T-helper 17 cell (primary cell): ENCODE measurements at places on chromosomes 4 and X. TPM values are rescaled to one million over a fixed set of nuclear protein-coding genes. Genes with fewer than 3 reads are reported as not detected.

DNA sequence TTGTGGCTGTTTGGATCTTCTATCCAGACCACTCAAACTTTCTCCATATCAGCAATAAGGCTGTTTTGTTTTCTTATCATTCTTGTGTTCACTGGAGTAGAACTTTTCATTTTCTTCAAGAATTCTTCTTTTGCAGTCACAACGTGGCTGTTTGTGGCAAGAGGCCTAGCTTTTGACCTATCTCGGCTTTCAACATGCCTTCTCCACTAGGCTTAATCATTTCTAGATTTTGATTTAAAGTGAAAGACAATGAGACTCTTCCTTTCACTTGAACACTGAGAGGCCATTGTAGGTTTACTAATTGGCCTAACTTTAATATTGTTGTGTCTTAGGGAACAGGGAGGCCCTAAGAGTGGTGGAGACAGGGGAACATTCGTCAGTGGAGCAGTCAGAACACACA lies 19.1 kb downstream of the FGF2 start:
- H3K27ac ChIP-seq = no peak overlapping the region
- no peaks in the 10 kb centered on the region for H3K4me1 ChIP-seq
- H3K4me3 ChIP-seq = no peak overlapping the region
- no peaks in the 10 kb centered on the region for H3K36me3 ChIP-seq
- H3K27me3 ChIP-seq = peaks cover 12% of the 10 kb centered on the region
- no peak for DNase-seq

- no peak overlapping the region for H3K27ac ChIP-seq
- no peak overlapping the region for H3K4me3 ChIP-seq
- H3K36me3 ChIP-seq = no peaks in the 10 kb centered on the region
- no peaks in the 10 kb centered on the region for H3K27me3 ChIP-seq
Measured at GRCh38 chrX:149962859-149963757, 24.8 kb upstream of the EOLA2 start.

- H3K4me1 ChIP-seq = peaks cover 2% of the 10 kb centered on the region
- DNase-seq = no peak
- no peak overlapping the region for H3K27ac ChIP-seq
- no peak overlapping the region for H3K4me3 ChIP-seq
Measured at GRCh38 chr4:68572653-68573170, 3.4 kb downstream of the UGT2B17 start.

IL3RA gene
- total RNA-seq = 2.8 TPM

AR gene
- 1.5 TPM for total RNA-seq

GRCh38 chr4:169315530-169316343 lies 45.0 kb upstream of the SH3RF1 start:
- H3K27me3 ChIP-seq = peaks cover 39% of the 10 kb centered on the region
- no peaks in the 10 kb centered on the region for H3K36me3 ChIP-seq
- no peak for DNase-seq
- H3K4me3 ChIP-seq = no peak overlapping the region
- H3K4me1 ChIP-seq = no peaks in the 10 kb centered on the region

FRG2 gene
- total RNA-seq = not detected

GPC3 gene
- total RNA-seq = 0.39 TPM

CYLC1 gene
- total RNA-seq = not detected

DNA sequence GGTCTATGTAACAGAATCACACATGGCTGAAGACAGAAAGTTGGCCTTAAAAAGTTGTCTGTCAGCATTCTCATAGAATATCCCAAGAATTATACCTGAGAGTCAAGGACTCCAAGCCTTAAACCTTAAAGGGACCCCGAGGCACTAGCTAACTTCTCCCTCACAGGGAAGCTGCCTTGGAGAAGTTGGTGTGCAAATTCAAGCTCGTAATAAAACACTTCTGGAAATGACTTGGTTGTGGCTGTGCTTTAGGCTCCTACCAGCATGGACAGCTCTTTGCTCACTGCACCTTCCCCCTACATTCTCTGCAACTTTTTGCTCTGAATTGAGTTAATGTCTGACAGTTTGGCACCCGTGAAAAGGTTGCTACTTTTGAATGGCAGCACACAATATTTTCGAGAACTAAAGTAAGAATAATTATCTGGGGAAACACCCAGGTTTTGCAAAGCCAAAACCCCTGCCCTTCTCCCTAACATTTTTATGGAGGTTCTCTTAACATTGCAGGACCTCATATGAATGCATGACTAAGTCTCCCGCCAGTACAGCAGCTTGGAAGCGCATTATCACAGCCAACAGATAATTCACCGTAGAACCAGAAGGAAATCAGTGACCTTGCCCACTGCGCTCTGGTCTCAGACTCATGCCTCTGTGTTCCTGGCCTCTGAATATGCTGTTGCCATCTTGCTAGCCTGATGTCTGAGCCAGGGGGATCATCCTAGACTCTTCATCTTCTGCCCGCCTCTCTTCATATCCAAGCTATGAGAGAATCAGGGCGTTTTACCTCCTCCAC lies 91.0 kb downstream of the MGST2 start:
- H3K27me3 ChIP-seq = peaks cover 21% of the 10 kb centered on the region
- no peak overlapping the region for H3K4me3 ChIP-seq
- no peak for DNase-seq
- peaks cover 4% of the 10 kb centered on the region for H3K36me3 ChIP-seq

NPY2R gene
- not detected for total RNA-seq

TCP11X2 gene
- total RNA-seq = 0.40 TPM

GRCh38 chr4:90543419-90544170 lies 416.4 kb downstream of the CCSER1 start:
- H3K4me3 ChIP-seq = no peak overlapping the region
- H3K4me1 ChIP-seq = peaks cover 3% of the 10 kb centered on the region
- H3K27me3 ChIP-seq = no peaks in the 10 kb centered on the region
- H3K27ac ChIP-seq = no peak overlapping the region
- no peak for DNase-seq

DNA sequence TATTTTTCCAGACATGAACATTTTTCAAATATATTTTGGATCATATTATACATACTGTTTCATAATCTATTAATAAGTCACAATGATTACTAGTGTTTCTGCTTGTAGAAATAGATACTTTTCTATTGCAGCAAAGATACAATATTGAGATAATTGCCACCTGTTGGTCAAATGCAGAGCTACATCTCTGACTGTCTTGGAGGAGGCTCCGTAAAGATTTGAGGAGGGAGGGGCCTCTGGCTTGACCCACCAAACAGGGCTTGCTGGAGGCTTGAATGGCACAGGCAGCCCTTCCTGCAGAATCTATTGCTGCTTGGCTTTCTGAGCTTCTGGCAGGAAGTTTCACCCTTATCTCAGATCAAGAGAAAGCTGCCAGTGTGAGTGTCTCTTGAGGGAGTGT lies 99.3 kb upstream of the ARMCX2 start:
- H3K27me3 ChIP-seq = no peaks in the 10 kb centered on the region
- no peak overlapping the region for H3K27ac ChIP-seq
- no peaks in the 10 kb centered on the region for H3K36me3 ChIP-seq
- DNase-seq = no peak
- H3K4me3 ChIP-seq = no peak overlapping the region
- H3K4me1 ChIP-seq = peaks cover 4% of the 10 kb centered on the region

DNA sequence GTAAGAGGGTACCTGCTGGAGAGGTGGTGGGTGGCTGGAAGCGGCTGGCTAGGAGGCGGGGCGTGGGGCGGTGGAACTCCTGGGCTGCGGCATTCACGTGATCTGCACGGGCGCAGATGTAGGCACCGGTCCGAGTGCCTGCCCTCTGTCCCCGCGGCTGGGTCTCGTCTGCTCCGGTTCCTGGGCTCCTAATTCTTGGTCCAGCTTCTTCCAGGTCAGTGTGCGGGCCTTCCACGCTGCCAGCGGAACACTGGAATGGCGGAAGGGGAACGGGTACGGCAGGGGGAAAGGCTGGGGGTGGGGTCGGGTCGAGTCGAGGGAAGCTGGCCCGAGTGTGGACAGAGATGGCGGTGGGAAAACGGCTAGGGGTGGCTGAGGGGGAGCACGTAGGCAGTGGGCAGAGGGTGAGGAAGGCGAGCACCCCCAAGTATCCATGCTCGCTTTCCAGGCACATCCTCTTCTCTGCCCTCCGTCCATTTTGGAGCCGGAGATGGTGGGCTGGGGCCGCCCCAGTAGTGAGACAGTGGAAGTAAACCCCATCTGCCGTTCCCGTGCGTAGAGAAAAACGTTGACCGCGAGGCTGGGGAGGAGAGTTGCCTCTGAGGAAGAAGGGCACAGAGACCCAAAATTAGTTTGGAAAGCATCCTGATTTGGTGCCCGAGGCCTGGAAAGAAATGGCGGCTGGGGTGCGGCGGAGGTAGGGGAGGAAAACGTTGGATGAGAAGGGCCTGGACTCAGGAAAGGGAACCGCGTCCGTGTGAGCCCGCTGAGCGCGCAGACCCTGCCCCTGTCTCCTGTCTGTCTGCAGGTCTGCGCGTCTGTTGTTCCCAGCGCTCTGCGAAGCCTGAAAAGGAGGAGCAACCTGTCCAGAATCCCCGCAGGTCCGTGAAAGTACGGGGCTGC lies at the start of gene TCEAL4:
Gene TCEAL4 (plus strand): TSS at position 105 of the 903 bp plus-strand sequence. CDS start 1,161 bp downstream, outside the sequence.
- H3K27ac ChIP-seq = peak within 1 kb of the TSS; percentile 85
- H3K4me1 ChIP-seq = peaks cover 12% of the 10 kb centered on the region
- peak within 1 kb of the TSS; percentile 92 for H3K4me3 ChIP-seq

GPAT3 gene
- total RNA-seq = 5.0 TPM

DNA sequence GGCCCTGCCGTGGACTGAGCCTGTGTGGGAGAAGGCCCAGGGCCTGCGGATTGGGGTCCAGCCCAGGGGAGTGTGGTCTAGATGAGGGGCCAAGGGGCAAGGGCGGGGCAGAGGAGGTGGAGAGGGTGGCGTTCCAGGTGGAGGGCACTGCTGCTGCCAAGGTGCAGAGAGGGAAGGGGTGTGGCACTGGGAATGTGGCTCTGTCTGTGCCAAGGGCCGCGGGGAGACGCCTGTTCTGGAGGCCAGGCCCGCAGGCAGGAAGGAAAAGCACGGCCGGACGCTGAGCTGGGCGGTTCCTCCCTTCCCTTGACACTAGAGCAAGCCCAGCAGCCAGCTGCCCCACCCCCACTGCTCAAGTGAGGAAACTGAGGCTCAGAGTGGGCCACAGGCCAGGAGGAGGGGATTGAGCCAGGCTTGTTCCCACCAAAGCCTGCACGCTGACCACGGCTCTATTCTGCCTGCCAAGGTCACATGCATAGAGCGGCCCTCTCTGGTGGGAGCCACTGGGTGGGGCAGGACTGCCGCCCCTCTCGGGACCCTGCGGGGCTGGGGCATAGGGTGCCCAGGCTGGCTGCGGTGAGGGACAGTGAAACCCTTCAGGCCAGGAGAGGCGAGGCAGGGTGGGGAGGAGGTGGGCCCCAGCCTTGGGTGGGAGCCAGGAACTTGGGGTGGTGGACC lies 13.0 kb downstream of the SH3BP2 start:
- no peaks in the 10 kb centered on the region for H3K36me3 ChIP-seq
- peaks cover 17% of the 10 kb centered on the region for H3K4me1 ChIP-seq
- DNase-seq = no peak

DNA sequence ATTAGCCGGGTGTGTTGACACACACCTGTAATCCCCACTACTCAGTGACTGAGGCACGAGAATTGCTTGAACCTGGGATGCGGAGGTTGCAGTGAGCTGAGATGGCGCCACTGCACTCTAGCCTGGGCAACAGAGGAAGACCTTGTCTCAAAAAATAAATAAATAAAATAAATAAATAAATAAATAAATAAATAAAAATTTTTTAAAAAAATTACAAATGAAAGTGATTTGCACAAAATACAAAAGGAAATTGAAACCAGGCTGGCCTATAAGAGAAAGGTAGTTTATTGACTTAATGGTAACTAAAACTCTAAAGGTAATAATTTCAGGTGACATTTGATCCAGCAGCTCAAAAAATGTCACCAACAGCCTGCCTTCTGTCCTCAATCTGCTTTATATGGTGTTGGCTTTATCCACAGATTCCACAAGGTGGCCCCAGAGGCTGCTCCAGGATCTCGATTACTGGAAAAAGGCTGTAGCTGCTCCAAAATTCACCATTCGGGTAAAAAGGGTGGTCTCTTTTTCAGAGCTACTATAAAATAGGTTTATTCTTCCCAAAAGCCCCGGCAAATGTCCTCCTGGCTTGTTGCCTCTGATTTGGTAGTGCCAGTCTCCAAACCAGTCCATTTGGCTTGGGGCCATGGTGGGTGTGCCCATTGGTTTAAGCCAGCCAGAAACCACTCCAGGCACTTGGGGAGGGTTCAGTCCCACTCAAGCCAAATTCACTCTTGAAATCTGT lies 61.4 kb upstream of the TRIM2 start:
- DNase-seq = peak; percentile 40
- no peaks in the 10 kb centered on the region for H3K36me3 ChIP-seq
- peak overlapping the region; percentile 21 for H3K27ac ChIP-seq
- H3K4me1 ChIP-seq = peaks cover 10% of the 10 kb centered on the region
- no peak overlapping the region for H3K4me3 ChIP-seq

UBA1 gene
- 112 TPM for total RNA-seq

BEX5 gene
- total RNA-seq = 8.9 TPM

DNA sequence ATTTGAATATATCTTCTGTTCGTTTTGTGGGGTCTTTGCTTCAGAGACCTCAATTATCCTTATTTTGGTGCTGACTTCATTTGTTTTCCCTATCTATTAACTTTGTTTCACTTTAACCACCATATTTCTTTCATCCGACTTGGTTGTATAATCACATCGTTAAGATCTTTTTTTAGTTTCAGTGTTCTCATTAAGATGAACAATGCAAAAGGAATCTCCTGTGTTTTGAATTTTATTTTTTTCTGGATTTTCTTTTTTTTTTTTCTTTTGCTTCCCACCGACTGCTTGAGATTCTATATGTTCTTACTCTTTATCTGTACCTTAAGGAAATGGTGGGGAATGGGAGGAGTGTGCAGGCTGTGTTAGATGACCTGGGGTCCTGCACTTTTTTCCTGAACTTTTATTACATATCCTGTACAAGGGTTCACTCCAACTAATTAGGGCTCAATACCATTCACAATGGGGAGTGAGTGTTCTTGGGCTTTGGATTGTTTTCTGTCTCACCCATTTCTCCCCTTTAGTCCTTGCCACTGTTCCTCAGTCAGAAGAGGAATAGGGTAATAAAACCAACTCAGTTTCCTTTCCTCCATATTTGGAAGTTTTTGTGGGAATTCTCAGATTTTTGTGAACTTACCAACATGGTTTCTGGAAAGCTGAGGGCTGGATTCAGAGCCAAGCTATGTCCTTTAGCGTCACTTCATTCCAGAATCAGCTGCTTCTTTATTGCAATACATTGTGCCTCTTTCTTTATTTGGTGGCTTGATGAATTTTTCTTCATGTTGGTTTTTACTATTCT lies 43.2 kb upstream of the BMPR1B start:
- no peak overlapping the region for H3K27ac ChIP-seq
- H3K27me3 ChIP-seq = peaks cover 12% of the 10 kb centered on the region
- H3K36me3 ChIP-seq = peaks cover 3% of the 10 kb centered on the region
- no peak overlapping the region for H3K4me3 ChIP-seq
- H3K4me1 ChIP-seq = no peaks in the 10 kb centered on the region

PCDH18 gene
- total RNA-seq = 0.05 TPM

GRCh38 chrX:106752101-106752678 lies 25.7 kb downstream of the RNF128 start:
- no peaks in the 10 kb centered on the region for H3K4me1 ChIP-seq
- no peak overlapping the region for H3K4me3 ChIP-seq
- H3K27me3 ChIP-seq = peaks cover 9% of the 10 kb centered on the region

- H3K27ac ChIP-seq = no peak overlapping the region
- no peaks in the 10 kb centered on the region for H3K4me1 ChIP-seq
- H3K36me3 ChIP-seq = no peaks in the 10 kb centered on the region
- no peaks in the 10 kb centered on the region for H3K27me3 ChIP-seq
Measured at GRCh38 chrX:12319003-12319519, 180.8 kb downstream of the FRMPD4 start.
